ENCODE measurements at places on chromosomes 13 and 19.
A peak's percentile ranks its signal among the peaks of the same experiment; 100 is the strongest.

GRCh38 chr19:44051650-44052402, at the start of gene ZNF223:
ZNF223 (plus strand) TSS chr19:44052036; CDS start chr19:44055177, 3,141 bp downstream.
- DNase-seq = peak; percentile 96

DNA sequence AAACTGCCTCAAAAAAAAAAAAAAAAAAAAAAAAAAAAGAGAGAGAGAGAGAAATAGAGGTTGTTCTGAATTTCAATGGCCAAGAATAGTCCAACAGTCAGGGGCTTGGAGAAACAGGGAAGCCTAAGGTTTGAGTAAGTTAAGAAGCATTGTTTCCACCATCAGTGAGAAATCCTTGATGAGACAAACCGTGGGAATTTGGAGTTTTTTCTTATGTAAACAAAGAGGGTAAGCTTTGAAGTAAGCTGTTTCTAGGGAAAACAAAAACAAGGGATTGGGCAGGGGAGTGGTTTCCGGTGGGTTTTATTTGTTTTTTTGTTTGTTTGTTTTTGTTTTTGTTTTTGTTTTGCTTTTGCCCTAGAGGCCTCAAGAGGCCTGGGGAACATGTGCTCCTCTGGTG, 11.2 kb upstream of the ERVV-1 start:
- no peak for DNase-seq

- no peak for DNase-seq
Measured at GRCh38 chr13:110463871-110464510, 97.5 kb downstream of the RAB20 start.

DNA sequence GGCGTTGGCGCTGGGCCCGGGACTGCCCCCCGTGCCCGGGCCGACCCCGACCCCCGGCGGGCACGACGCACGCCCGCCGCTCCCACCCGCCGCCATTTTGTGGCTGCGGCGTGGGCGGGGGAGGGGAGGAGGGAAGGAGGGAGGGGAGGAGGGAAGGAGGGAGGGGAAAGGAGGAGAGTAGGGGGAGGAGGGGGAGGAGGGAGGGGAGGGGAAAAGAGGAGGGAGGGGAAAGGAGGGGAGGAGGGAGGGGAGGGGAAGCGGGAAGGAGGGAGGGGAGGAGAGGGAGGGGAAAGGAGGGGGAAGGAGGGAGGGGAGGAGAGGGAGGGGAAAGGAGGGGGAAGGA, at the start of gene BTBD2:
Gene BTBD2, minus strand, starts transcription at position 107 of the 343 bp plus-strand sequence. Its CDS starts 11 bp downstream, at position 96.
- peak; percentile 86 for DNase-seq

DNA sequence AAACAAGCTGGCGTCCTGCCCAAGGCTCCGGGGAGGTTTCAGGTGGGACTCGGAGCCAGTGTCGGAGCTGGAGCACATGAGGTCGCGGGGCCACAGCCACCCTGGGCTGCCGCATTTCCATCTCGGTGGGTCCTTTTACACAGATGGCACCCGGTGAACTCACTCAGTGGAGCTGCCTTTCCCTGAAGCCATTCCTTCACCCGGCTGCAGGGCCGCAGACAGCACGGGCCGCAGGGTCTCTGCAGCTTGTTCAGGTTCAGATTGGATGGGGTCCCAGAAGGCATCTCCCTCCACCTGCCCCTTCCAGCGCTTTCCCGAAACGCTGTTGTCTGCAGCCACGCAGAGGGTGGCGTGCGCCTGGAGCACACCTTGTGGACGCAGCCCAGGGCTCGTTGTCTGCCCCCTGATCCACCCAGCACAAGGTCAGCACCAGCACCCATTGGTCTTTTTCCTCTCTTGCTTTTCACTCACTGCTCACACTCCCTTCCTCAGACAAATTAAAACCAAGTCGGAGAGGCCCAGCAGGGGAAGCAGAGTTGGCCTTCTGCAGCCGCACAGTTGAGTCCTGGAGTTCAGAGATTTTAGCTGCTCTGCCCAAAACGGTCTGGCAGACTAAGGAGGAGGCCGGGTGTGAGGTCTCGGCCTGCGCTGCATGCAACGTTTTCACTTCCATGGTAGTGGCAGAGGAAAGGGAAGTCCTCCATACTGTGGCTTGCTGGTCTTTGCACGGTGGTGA, 18.1 kb downstream of the MCF2L start:
- no peak for DNase-seq

GRCh38 chr13:48686636-48687210, 33.0 kb downstream of the CYSLTR2 start:
- DNase-seq = no peak

DNA sequence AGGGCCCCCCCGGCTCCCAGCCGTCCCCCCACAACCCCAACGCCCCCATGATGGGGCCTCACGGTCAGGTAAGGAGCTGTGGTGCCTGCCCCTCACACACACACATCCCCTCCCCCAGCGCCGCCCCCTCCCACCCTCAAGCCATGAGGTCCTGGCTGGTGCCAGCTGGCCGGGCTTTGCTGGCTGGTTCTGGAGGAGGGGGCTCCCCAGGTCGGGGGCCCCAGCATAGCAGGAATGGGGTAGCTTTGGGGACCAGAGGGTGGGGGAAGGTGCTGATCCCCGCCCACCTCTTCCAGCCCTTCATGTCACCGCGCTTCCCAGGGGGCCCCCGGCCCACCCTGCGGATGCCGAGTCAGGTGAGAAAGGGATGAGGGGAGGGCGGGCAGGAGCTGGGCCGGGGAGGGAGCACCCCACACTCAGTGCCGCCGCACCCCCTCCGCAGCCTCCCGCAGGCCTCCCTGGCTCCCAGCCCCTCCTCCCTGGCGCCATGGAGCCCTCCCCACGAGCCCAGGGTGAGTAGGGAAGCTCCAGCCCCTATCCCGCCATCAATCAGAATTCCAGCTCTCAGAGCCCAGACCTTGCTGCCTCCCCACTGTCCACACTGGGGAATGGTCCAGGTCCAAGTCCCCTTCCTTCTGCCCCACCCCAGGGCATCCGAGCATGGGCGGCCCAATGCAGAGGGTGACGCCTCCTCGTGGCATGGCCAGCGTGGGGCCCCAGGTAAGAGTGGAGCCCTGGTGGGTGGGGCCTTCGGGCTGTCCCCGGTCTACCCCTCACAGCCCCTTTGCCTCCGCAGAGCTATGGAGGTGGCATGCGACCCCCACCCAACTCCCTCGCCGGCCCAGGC, 6.4 kb downstream of the ISYNA1 start:
- DNase-seq = no peak

- DNase-seq = no peak
Measured at GRCh38 chr19:38924388-38924787, 6.2 kb downstream of the SARS2 start.

DNA sequence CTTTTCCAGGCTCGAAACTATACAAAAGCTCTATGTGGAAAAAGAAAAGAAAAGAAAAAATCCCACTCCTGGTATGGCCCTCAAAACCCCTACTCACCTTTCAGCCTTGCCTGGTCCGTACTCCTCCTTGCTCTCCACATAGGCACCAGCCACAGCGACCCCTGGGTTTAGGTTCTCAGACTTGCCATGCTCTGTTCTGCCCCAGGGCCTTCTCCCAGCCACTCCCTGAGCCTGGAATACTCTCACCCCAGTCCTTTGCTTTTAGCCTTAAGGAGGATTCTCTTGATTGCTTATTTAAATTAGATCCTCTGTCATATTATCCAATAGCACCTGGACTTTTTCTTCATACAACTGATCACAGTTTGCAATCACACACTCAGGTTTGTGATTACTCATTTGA, 522.5 kb downstream of the DIAPH3 start:
- DNase-seq = no peak

DNA sequence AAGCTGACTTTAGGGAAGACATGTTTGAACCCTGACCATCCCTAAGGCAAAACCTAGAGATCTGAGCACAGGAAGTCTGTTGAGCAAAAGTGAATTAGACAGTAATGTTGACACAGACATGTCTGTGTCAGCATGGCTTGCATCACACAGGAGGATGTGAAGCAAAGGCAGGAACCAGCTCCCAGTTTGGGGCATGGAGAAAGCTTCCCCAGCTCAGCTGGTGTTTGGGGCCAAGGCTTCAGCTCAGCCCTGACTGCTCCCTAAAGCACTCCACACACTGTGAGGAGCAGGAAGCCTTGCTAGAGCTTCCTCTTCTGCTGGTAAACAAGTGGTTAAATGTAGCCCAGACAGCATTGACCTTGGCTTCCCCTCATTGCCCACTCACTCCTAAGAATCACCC, 153.8 kb upstream of the UBL3 start:
- peak; percentile 33 for DNase-seq

DNA sequence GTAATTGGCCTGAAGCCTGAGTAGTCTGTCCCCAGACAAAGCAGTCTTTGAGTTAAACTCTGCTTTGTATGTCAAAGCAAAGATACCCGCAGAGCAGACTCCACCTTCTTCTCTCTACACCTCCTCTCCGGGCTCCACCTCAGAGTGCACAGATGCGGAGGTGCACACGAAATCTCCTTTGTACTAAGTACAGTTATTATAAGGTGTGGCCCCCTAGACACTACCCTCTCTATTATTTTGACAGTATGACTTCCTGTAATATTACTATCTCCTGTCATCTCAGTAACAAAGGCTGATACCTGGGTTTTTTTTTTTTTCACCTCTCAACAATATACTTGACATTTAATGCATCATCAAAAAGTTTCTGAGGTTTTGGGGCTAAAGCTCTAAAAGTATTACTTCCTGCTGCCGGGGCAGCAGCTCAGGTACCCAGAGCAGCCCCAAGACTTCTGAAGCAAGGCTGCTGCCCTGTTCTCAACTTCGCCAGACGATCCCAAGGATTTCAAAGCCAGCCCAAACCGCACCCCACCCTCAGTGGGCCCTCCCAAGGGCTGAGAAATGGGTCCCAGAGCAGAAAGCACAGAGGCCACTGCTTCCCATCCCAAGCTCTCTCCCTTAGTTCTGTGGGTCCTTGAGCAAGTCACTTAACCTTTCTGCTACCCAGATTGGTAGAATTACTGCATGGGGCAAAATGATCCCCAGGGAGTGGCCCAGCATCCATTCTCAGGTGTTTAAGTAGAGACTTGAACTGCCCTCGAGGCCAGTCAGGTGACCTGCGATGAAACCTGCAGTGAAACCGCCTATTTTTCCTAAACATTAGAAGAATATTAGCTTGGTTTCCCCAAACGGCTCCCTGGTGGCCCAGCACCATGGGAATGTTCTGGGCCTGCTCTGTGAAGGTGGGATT, 180.6 kb downstream of the FOXO1 start:
- DNase-seq = no peak

- DNase-seq = no peak
Measured at GRCh38 chr13:69796256-69796655, 311.4 kb upstream of the ATXN8OS start.

DNA sequence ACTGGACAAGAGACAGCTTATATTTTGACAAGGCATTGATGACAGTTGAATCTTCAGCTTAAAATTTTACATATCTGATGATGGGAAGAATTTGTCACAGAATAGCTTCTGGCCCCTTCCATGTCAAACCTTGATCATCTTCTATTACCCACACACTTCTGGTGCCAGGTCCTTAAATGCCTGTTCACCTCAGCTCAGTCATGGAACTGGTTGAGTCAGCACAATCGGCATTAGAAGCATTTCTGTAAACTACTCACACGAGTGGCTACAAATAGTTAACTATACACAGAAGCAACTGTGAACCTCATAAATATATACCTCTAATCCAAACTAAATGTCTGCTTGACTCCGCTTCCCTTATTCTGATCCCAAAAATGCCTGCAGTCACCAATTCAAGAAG, 161.2 kb downstream of the FOXO1 start:
- DNase-seq = no peak

- no peak for DNase-seq
Measured at GRCh38 chr13:109381546-109382180, 404.7 kb downstream of the IRS2 start.

DNA sequence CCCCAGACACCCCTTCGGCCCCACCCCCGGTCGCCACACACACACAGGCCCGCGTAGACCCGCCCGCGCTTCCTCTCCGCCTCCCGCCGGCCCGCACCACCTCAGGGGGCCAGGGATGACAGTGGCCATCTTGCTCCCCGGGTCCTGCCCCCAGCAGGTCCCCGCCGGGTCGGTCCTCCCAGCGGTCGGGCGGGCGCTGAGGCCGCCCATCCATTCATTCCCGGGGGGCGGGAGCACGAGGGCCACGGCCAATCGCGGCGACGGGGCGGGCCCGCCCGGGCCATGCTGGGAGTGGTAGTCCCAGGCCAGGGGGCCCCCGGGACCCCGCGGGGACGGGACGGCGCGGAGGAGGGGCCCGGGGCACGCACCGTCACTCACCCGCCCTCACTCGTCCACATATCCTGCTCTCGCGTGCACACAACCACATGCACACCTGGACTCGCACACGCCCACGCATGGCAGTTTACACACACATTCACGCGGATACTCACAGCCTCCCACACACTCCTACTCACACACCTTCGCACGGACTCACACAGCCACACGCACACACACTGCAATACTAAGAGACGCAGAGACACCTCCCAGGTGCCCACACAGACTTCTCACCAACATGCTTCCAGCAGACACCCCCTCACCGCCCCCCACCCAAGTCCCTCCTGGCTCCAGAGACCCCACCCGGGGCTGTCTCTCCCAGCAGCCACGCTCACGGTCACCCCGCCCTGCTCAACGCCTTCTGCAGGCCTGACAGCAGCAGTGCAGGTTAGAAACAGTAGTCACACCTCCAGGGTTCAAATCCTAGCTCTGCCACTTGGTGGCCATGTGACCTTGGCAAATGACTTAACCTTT, at the start of gene DPF1:
Gene DPF1, minus strand, starts transcription at position 209 of the 849 bp plus-strand sequence. Its CDS starts 80 bp downstream, at position 129.
- peak; percentile 88 for DNase-seq

DNA sequence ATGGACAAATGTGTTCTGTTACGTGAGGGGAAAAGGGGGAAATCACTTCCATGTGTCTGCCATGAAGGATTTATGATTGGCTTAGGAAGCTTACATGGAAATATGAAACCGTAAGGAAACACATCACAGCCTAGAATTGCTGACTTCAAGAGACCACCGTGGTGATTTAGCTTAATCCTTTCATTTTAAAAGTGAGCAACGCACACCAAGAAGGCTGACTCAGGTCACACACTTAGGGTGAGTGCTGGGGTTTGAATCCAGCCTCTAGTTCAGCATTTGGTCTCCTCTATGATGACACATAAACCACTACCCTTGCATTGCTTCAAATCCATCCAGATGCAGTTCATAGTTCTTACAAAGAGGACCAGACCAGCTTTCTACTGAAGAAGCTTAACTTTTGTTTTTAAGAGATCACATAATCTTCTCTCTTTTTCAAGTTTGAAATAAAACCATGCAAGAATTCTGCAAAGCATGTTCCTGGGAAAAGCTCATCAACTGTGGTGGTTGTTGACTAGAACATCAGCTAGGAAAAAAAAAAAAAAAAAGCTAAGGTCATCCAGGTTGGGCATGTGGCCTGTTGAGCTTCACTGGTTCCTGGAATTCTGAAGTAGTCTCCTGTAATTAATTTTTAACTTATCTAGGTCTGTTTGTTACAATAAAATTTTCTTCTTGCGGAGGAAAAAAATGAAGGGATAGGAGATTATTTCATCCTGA, 60.2 kb upstream of the KL start:
- no peak for DNase-seq

DNA sequence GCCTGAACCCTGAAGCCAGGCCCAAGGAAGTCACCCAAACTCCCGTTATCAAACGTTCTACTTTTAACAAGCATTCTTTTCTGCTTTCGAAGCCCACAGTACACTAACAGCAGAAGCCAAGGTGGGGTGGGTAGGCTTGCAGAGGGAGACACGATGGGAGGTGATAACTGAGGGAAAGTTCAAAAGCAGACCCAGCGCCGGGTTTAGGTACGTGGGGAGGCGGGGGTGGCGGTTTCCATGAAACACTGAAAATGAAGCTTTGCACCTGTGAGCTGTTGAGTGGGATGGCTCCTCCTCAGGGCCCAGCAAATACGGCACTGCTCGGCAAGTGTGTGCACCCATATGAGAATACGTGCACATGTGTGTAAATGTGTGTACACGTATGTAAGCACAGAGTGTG, 49.8 kb downstream of the KLF2 start:
- DNase-seq = no peak

- DNase-seq = peak; percentile 13
Measured at GRCh38 chr13:36789061-36789460, 30.0 kb upstream of the RFXAP start.

Measured in hematopoietic multipotent progenitor cell treated with erythropoietin and hydrocortisone succinate and interleukin-3 and kit ligand, for 4 days (in vitro differentiated cells).